Peyer's patch (tissue), 4 donors: ENCODE measurements at places on chromosomes 7 and 10. TPM values are rescaled to one million over a fixed set of nuclear protein-coding genes. Genes with fewer than 3 reads are reported as not detected.

DNA sequence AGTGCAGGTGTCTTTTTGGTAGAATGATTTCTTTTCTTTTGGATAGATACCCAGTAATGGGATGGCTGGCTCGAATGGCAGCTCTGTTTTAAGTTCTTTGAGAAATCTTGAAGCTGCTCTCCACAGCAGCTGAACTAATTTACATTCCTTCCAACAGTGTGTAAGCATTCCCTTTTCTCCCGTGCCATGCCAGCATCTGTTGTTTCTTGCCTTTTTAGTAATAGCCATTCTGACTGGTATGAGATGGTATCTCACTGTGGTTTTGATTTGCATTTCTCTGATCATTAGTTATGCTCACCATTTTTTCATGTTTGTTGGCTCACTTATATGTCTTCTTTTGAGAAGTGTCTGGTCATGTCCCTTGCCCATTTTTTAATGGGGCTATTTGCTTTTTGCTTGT is 486.3 kb downstream of the GALNT17 start:
- H3K4me3 ChIP-seq, result no peak overlapping the region
- H3K27me3 ChIP-seq, result no peaks in the 10 kb centered on the region
- no peaks in the 10 kb centered on the region for H3K4me1 ChIP-seq
- no peaks in the 10 kb centered on the region for H3K36me3 ChIP-seq
- DNase-seq, result no peak
- H3K27ac ChIP-seq, result no peak overlapping the region

DNA sequence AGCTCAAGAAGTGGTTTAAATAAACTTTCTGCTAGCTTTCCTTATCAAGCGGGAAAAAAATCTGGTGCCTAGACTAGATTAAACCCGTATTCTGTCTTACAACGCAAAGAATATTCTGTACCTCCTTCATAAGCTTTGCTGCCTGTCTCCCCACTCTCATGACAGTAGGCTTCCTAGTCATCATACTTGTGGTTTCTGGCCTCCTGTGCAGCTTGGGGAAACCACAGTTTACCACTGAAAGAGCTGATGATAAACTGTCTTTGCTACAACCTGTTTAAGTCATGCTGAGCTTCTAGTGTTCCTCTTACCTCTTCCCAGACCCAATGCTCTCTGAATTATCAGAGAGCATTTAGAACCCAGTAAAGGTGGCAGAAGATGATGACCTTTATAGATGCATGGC is 55.0 kb downstream of the PODXL start:
- no peak for DNase-seq
- H3K27ac ChIP-seq, result no peak overlapping the region

DNA sequence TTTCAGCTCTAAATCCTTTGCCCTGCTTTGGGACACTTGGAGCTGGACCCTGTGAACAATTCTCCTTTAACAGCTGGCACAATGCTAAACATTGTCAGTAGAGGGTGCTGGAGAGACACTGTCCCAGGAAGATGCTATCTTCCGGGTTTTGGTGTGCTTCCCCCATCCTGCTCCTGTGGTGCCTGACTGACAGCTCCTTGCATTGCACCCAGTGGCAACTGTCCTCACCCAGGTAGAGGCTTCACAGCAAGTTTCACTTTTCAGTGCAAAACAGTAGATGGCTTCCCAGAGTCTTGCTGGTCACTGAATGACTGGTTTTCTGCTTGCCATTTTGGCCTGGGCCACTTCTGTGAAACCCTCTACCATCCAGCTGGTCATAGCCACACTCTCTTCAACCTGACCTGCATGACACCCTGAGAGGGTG is 77.3 kb downstream of the CDC14C start:
- no peak overlapping the region for H3K4me3 ChIP-seq
- DNase-seq, result no peak
- H3K27ac ChIP-seq, result no peak overlapping the region
- no peaks in the 10 kb centered on the region for H3K27me3 ChIP-seq

GRCh38 chr7:50584386-50584785 is 19.2 kb upstream of the DDC start:
- no peak overlapping the region for H3K4me3 ChIP-seq
- no peak for DNase-seq
- H3K27ac ChIP-seq, result no peak overlapping the region
- no peaks in the 10 kb centered on the region for H3K27me3 ChIP-seq
- H3K36me3 ChIP-seq, result no peaks in the 10 kb centered on the region

DNA sequence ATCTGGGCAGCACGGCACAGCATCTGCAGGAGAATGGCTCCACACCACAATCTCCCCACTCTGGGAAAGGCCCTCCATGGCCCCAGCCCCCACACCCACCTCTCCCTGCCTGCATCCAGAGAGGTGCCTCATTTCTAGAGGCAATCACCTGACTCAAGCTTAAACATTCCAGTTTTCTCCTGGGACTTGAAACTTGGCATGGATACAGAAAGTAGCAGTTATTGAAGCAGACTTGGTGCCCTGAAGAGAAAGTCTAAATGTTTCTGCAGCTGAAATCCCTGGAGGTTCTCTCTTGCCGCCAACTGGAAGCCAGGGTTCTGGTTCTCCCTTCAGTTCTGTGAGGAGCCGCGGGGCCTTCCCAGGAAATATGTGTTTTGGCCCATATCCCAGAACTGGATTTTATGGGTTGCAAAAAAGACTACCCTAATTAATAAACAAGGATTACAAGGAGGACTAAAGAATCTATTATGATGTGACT is 122.8 kb downstream of the SKIDA1 start:
- DNase-seq, result no peak
- no peak overlapping the region for H3K27ac ChIP-seq
- no peaks in the 10 kb centered on the region for H3K4me1 ChIP-seq
- H3K27me3 ChIP-seq, result no peaks in the 10 kb centered on the region
- no peaks in the 10 kb centered on the region for H3K36me3 ChIP-seq
- no peak overlapping the region for H3K4me3 ChIP-seq

DNA sequence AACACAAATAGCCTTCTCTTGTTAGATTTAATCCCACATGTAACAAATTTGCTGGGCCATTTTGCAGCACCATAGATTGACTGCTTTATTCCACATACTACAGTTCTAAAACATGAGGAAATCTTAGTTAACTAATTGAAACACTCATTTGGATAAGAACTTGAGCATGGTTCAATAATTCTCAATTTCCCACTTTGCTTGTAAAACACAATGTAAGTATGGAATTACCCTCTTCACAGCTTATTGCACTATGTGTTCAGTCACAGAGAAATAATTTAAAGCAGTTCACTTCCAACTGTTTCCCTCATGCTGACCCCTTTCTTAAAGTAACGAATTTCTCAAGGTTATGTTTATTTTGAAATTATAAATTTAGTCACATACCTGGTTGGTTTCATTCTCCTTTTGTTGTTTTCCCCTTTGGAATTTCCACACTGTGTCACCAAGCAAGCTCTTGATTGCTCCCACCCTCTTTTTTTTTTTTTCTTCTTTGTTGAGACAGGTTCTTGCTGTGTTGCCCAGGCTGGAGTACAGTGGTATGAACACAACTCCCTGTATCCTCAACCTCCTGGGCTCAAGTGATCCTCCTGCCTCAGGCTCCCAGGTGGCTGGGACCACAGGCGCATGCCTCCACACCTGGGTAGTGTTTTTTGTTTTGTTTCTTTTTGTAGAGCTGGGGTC is 425.4 kb downstream of the EXOC4 start:
- no peaks in the 10 kb centered on the region for H3K27me3 ChIP-seq
- H3K4me3 ChIP-seq, result no peak overlapping the region
- no peak for DNase-seq

DNA sequence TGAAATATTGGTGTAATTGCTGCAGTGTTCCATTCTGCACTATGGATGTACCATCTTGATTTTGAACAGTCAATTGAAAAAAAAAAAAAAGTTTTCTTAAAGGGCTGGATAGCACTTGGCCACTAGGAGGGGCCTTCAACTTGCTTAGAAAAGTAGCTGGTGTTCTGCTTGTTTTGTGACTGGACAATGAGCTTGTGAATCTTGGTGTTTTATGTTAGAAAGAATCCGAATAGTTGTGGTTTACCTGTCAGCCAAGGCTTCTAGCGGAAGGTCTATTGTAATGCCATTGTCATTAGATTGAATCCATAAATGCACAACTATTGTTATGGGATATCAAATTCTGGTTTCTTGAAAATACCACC is 77.1 kb downstream of the BMPER start:
- H3K4me3 ChIP-seq, result no peak overlapping the region
- no peaks in the 10 kb centered on the region for H3K27me3 ChIP-seq
- H3K27ac ChIP-seq, result no peak overlapping the region
- H3K4me1 ChIP-seq, result no peaks in the 10 kb centered on the region

GRCh38 chr7:129053938-129054437 is 923 bp downstream of the TNPO3 start:
- H3K4me3 ChIP-seq, result peak overlapping the region; percentile 90
- DNase-seq, result no peak
- peak overlapping the region; percentile 92 for H3K27ac ChIP-seq
- H3K27me3 ChIP-seq, result no peaks in the 10 kb centered on the region
- no peaks in the 10 kb centered on the region for H3K36me3 ChIP-seq

- H3K27me3 ChIP-seq, result no peaks in the 10 kb centered on the region
- no peaks in the 10 kb centered on the region for H3K36me3 ChIP-seq
- DNase-seq, result no peak
- H3K27ac ChIP-seq, result no peak overlapping the region
- H3K4me1 ChIP-seq, result no peaks in the 10 kb centered on the region
Observed at GRCh38 chr10:95343573-95343972, 52.8 kb upstream of the PDLIM1 start.

DNA sequence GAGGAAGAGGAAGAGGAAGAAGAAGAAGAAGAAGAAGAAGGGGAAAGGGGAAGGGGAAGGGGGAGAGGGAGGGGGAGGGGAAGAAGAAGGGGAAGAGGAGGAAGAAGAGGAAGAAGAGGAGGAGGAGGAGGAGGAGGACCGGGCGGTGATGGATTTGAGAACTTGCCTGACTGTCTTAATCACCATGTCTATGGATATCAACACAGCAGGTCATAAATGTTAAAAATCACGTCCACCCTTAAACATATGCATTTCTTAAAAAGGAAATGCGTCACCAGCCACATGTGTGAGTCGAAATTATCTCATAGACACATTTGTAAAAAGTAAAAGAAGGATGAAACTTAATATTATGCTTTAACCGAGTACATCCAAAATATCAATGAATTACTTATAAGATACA is 42.1 kb upstream of the INSIG1 start:
- no peaks in the 10 kb centered on the region for H3K27me3 ChIP-seq
- no peak overlapping the region for H3K4me3 ChIP-seq
- H3K27ac ChIP-seq, result no peak overlapping the region
- no peaks in the 10 kb centered on the region for H3K36me3 ChIP-seq
- DNase-seq, result no peak

DNA sequence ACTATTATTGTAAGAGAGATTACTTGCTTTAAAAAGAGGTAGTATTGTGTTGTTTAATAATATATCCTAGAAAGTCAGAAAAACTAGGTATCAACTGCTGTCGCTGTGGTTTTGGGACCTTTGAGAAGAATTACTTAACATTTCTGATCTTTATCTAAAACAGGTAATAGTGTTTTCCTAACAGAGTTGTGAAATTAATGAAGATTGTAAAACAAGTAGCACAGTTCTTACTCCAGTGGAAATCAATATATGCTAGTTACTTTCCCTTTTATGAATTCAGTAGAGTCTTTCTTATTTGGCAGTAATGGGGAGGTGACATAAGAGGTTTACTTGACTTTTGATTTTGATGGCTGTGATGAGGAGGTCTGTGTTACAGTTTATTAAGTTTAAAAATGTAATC is 58.1 kb downstream of the KIF20B start:
- H3K36me3 ChIP-seq, result no peaks in the 10 kb centered on the region
- H3K27me3 ChIP-seq, result no peaks in the 10 kb centered on the region
- no peak for DNase-seq
- no peaks in the 10 kb centered on the region for H3K4me1 ChIP-seq
- no peak overlapping the region for H3K4me3 ChIP-seq

- H3K4me1 ChIP-seq, result no peaks in the 10 kb centered on the region
- no peaks in the 10 kb centered on the region for H3K27me3 ChIP-seq
- no peaks in the 10 kb centered on the region for H3K36me3 ChIP-seq
- DNase-seq, result no peak
- no peak overlapping the region for H3K4me3 ChIP-seq
Observed at GRCh38 chr10:51112013-51112412, 37.7 kb downstream of the PRKG1 start.

GRCh38 chr7:51430480-51431086 is 114.0 kb upstream of the COBL start:
- no peak overlapping the region for H3K27ac ChIP-seq
- H3K4me1 ChIP-seq, result no peaks in the 10 kb centered on the region
- DNase-seq, result no peak
- no peaks in the 10 kb centered on the region for H3K27me3 ChIP-seq
- no peaks in the 10 kb centered on the region for H3K36me3 ChIP-seq

DNA sequence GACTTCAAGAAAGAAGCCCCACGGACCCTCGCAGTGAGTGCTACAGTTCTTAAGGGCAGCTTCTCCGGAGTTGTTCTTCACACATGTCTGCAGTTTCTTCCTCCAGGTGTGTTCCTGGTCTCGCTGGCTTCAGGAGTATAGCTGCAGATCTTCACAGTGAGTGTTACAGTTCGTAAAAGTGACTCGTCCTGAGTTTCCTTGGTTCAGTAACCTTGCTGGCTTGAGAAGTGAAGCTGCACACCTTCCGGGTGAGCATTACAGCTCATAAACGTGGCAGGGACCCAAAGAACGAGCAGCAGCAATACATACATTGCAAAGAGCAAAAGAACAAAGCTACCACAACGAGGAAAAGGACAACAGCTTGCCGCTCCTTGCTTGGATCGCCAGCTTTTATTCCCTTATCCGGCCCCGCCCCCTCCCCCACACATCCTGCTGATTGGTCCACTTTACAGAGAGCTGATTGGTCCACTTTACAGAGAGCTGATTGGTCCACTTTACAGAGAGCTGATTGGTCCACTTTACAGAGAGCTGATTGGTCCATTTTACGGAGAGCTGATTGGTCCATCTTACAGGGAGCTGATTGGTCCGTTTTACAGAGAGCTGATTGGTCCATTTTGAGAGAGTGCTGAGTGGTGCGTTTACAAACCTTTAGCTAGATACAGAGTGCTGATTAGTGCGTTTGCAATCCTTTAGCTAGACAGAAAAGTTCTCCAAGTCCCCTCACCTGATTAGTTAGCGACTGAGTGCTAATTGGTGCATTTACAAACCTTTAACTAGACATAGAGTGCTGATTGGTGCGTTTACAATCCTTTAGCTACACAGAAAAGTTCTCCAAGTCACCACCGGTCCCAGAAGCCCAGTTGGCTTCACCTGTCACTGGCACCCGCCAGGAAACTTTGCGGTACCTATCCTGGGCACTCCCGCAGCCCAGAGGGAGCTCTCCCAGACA is 165.3 kb downstream of the AGMO start:
- H3K27ac ChIP-seq, result no peak overlapping the region
- H3K4me1 ChIP-seq, result no peaks in the 10 kb centered on the region
- no peaks in the 10 kb centered on the region for H3K27me3 ChIP-seq
- no peak overlapping the region for H3K4me3 ChIP-seq
- H3K36me3 ChIP-seq, result no peaks in the 10 kb centered on the region

The PKD2L1 gene
- not detected for total RNA-seq

The IFIT1B gene
- not detected for total RNA-seq

The CTNNA3 gene
- total RNA-seq, result not detected
